Cerebellum (tissue), 4 donors: ENCODE measurements at places on chromosomes 3 and 15. TPM values are rescaled to one million over a fixed set of nuclear protein-coding genes. Genes with fewer than 3 reads are reported as not detected.

PDIA5 gene
- total RNA-seq, result 8.9 TPM

SCN11A gene
- 0.64 TPM for total RNA-seq

APBA2 gene
- 155 TPM for total RNA-seq

TMCO5A gene
- not detected for total RNA-seq

UTS2B gene
- 0.64 TPM for total RNA-seq

CCR9 gene
- total RNA-seq, result not detected

TRPM7 gene
- total RNA-seq, result 71.4 TPM

GPR27 gene
- total RNA-seq, result 15.7 TPM

PRICKLE2 gene
- total RNA-seq, result 74.8 TPM

CELSR3 gene
- total RNA-seq, result 37.4 TPM

LRRFIP2 gene
- total RNA-seq, result 77.3 TPM

RPL39L gene
- total RNA-seq, result 11.8 TPM

UACA gene
- 43.5 TPM for total RNA-seq

TICRR gene
- total RNA-seq, result 5.7 TPM

GOLGA6C gene
- not detected for total RNA-seq

C3orf22 gene
- 0.18 TPM for total RNA-seq

MESD gene
- total RNA-seq, result 22.1 TPM

IL17RC gene
- total RNA-seq, result 12.8 TPM

HDGFL3 gene
- 70.0 TPM for total RNA-seq

ASB14 gene
- 0.27 TPM for total RNA-seq

MEIS2 gene
- 40.8 TPM for total RNA-seq

FILIP1L gene
- 5.3 TPM for total RNA-seq

LMAN1L gene
- 0.09 TPM for total RNA-seq

KNG1 gene
- total RNA-seq, result not detected

TRPM1 gene
- total RNA-seq, result not detected

B3GNT5 gene
- total RNA-seq, result 19.9 TPM

GOLGA8O gene
- total RNA-seq, result not detected

RAP2B gene
- total RNA-seq, result 11.5 TPM

CNTN3 gene
- 16.2 TPM for total RNA-seq

SLC38A3 gene
- 6.2 TPM for total RNA-seq

ONECUT1 gene
- total RNA-seq, result 1.5 TPM

SLC24A5 gene
- total RNA-seq, result 0.18 TPM

SLC22A14 gene
- total RNA-seq, result 0.82 TPM

ARMC8 gene
- total RNA-seq, result 118 TPM

GOLGA8K gene
- 0.64 TPM for total RNA-seq

CD200R1 gene
- 0.64 TPM for total RNA-seq

CPNE4 gene
- total RNA-seq, result 18.0 TPM

FGF7 gene
- 0.45 TPM for total RNA-seq

DPPA4 gene
- total RNA-seq, result 4.6 TPM

MED12L gene
- total RNA-seq, result 12.8 TPM

CRYGS gene
- total RNA-seq, result 3.5 TPM

ERICH6 gene
- total RNA-seq, result 0.27 TPM

GNAT1 gene
- total RNA-seq, result not detected
